Choroid plexus epithelial cell (primary cell): ENCODE measurements at places on chromosomes 5 and 9.

- DNase-seq: no peak
Observed at GRCh38 chr5:154483654-154484392, 5.8 kb upstream of the HAND1 start.

DNA sequence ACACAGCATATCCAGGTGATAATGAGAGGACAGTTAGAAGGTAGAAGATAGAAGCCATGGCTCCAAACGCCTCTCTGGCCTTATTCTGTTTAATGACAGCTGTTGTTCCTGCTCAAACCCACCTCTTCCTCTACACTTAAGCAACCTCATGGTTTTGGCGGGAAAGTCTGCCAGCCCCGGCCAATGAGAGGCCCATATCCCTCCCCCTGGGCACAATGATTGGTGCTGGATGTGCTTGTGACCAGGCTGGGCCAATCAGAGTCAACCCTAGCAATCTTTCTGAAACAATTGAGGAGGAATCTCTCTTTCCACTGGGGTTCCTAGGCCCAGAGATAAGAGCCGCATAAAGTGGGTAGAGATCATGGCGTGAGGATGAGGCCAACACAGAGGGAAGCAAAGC lies 4.8 kb upstream of the GFI1B start:
- DNase-seq: peak; percentile 39

DNA sequence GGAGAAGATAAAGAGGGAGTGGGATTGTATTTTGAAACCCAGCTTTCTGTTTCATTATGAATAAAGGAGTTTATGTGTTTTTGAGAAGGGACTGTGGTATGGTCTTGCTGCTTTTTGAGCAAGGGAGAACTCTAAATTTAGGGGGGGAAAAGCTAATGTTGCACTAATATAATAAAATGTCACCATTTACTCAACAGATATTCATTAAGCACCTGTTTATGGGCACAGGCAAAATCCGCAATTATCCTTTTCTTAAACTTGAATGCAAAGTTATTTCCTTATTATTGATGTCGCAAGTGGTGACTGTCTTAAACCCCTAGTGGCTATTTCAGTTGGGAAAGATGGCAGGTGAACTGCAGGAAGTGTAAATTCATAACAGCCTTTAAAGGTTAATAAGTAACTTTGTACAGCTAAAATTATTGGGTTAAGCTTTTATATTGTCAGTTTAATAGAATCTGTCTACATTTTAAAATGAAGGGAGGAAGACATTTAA lies 1.5 kb downstream of the CDC42SE2 start:
- peak; percentile 33 for DNase-seq

- no peak for DNase-seq
Observed at GRCh38 chr5:130874861-130875417, 290.1 kb downstream of the HINT1 start.

DNA sequence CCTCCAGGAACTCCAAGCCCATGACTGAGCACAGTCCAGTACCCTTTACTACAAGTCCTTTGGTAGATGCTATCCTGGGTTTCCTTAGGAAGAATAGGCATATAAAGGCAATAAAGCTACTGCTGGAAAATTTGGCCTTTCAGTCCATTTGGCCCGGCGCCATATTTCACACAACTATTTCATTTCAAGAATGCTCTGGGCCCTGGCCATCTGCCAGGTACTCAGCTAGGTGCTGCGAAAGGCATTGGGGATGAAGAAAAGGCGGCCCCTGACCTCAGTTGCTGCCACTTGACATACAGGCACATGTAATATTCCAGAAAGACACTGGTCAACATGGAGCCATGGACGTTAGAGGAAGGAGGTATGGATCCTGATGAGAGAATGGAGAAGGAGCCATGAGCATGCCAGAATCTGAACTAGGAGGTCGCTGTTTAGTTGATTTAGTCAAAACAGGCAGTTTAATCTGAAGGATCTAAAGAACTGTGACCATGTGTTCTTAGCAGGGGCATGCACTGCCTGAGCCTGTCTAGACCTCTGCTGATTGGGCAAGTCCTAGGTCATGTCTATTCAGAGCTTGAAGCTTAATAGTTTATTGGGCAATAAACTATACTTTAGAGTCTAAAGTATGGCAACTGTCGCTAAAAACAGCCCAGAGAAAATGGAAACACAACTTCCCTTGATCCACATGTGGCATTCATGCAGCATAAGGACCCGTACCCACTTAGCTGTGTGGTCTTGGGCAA lies 149.3 kb downstream of the MELK start:
- peak; percentile 52 for DNase-seq

DNA sequence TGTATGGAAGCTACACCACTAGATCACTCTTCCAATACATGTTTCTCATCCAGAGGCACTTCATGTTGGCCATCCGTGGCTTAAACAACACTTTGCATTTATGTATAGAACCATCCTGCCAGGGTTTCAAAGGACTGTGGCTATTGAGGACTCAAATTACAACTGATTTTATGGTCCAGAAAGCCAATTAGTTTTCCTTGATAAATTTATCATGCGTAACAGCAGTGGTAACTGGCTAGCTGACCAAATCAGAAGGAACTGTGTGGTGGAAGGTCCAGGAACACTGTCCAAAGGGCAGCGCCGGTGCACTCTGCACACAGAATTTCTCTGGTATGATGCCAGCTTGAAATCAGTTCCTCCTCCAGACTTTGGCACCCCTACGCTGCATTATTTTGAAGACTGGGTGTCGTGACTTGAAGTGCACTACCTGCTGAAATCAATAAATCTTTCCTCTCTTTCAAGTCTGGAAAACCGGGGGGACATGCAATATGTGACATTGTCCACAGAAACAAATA lies 69.3 kb upstream of the TMEM252 start:
- DNase-seq: no peak

GRCh38 chr9:85553475-85553874 lies 188.3 kb downstream of the AGTPBP1 start:
- DNase-seq: no peak

DNA sequence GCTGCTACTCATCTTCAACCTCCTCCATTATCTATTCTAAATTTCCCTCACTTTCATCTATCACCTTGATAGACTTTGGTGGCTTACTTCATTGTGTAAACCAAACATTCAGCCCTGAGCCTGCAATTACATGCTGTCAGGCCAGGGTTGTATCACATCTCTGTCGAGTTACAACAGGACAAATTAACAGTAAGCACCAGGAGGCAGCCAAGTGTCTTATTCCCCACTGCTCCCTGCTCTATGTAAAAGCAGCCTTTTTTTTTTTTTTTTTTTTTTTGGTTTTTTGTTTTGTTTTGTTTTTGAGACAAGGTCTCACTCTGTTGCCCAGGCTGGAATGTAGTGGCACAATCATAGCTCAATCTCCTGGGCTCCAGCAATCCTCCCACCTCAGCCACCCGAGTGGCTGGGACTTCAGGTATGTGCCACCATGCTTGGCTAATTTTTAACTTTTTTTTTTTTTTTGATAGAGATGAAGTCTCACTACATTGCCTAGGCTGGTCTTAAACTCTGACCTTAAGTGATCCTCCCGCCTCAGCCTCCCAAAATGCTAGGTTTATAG lies 15.2 kb upstream of the ZCCHC9 start:
- DNase-seq: no peak

DNA sequence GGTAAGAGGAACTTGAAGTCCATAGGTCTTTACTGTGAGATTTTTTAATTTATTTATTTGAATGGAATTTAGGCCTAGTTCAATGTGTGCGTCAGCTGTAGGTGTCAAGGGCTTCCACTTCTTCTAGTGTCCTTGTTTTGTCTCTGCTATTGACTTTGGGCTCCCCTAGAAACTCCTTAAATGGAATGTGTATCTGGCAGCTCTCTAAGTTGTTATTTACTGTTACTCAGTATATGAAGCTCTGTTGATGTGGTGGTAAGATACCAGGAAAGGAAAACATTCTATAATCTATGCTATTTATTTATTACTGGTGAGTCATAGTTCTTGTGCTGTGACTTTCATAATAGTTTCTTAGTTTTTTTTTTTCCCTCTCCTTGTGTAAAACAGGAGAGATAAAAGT lies 97.1 kb downstream of the GABRA1 start:
- DNase-seq: no peak

DNA sequence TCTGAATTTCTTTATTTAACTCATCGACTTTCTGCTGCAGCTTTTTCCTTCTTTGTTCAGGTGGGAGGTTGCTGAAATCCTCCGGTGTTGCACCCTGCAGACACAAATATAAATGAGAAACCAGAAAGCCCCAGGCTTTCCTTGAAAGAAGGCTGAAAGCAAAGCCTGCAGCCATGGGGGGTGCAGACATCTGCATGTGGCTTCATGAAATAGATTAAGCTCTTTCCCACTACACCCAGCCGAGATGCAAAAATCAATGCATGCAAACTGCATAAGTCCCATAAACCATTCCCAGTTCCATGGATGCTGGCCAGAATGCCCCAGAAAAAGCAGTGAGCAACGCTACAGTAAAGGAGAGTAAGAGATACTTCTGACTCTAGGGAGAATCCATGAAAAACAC lies 73.6 kb downstream of the USP20 start:
- no peak for DNase-seq

- DNase-seq: no peak
Observed at GRCh38 chr5:113652161-113652560, 138.7 kb downstream of the YTHDC2 start.

DNA sequence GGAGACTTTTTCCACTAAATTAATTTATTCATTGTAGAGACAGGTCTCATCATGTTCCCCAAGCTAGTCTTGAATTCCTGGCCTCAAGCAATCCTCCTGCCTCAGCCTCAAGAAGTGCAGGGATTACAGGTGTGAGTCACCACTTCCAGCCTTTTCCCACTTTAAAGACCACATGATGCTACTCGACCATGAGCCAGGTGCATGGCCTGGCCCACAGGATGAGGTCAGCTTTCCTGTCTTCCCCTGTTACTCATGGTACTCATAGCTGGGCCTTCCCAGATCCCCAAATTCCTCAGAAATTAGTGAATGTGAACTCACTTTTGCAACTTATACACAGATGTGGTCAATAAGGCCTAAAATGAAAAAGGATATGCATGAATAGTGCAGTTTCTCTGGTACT lies 395.9 kb downstream of the SEMA5A start:
- no peak for DNase-seq

GRCh38 chr9:97802276-97802675 lies 50.8 kb upstream of the FOXE1 start:
- DNase-seq: peak; percentile 58

- DNase-seq: peak; percentile 1
Observed at GRCh38 chr9:25557645-25558300, 120.5 kb downstream of the TUSC1 start.

GRCh38 chr9:131682261-131682660 lies 57.6 kb downstream of the RAPGEF1 start:
- no peak for DNase-seq

- DNase-seq: no peak
Observed at GRCh38 chr5:68086439-68086838, 129.1 kb upstream of the PIK3R1 start.

DNA sequence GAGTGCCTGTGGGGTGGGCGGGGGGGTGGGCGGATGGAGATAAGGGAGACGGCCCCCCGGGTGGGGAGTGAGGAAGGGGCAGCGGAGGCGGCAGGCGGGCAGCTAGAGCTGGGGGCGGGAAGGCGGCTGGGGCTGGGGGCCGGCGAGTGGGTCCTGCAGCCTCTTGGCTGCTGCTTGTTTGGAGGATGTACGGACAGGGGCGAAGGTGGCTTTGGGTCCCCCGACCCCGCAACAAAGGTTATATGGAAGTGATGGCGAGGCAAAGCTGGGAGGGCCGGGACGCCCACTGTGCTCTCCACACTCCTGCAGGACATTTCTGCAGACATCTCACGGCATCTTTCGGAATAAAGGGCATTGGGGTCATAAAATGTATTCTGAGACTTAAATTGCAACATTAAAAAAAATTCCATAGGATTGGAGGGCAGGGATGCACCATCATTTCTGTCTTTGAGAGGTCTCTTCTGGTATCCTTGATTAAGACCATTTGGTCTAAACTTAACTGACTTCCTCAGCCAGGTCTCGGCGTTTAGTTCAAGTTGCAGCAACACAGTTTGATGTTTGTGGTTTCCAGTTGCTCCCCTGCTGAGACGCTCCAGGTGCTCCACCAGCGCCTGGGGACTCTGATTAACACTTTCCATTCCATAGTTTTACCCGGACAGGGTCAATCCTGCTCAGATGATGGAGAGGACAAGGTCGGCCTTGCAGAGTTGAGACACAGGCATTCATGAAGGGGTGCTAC lies 101.6 kb upstream of the SSBP2 start:
- peak; percentile 87 for DNase-seq

DNA sequence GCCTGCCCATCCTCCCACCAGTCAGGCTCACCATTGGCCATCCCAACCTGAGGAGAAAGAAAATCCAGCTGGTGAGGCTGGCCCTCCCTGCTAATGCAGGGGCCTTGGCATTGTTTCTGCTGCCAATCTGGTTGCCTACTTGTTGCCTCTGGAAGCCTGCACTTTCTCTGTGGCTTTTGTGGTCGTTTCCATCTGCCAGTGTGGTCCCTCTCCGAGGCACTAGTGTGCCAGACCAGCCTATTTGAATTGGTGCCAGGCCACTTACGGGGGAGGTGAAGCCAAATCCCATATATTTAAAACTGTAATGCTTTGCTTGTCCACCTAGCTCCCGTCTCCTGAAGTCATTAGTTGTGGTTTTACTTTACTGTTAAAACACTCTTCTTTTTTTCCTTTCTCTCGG lies 213.4 kb upstream of the ADAMTSL1 start:
- no peak for DNase-seq
